ENCODE measurements at places on chromosomes 3 and 15.

DNA sequence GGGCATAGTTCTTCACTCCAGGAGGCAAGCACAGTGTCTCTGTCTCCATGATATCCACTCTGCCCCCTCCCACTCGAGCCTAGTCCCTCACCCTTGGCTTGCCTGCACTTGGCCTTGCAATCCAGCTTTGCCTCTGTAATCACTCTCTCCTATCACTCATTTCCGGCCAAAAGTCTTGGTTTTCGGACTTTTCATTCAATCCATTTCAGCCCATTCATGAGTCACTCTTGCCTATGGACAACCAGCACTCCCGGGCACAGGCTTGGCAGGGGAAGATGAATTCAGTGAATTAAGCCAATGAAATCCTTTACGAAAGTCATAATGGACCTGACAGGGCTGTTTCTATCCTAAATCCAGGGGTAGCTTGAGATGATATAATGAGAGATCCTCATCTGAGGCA lies 21.7 kb downstream of the DAZL start:
- DNase-seq: peak; percentile 23

GRCh38 chr3:150177673-150178381 lies 207.1 kb upstream of the PFN2 start:
- DNase-seq: peak; percentile 84

GRCh38 chr3:148974726-148975125 lies 16.6 kb upstream of the GYG1 start:
- no peak for DNase-seq

- no peak for DNase-seq
These were observed 60.9 kb downstream of the MSL2 start for GRCh38 chr3:136135039-136135802.

DNA sequence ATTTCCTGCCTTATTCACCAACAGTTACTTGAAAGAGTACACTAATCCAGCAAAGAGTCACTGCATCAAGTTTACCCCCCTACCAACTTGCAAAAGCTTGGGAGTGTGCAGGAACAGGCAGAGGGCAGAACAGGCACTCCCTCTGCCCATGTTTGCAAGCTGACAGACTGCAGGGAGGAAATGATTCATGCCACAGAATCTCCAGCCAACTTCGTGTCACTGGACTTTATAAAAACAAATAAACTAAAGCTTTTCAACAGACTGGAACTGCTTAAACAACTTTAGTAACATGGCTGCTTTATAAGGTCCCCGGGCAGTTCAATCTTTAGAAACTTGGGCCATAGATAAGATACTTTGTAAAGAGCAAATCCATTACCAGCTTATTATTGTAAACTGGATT lies 129.5 kb downstream of the THRB start:
- peak; percentile 73 for DNase-seq

DNA sequence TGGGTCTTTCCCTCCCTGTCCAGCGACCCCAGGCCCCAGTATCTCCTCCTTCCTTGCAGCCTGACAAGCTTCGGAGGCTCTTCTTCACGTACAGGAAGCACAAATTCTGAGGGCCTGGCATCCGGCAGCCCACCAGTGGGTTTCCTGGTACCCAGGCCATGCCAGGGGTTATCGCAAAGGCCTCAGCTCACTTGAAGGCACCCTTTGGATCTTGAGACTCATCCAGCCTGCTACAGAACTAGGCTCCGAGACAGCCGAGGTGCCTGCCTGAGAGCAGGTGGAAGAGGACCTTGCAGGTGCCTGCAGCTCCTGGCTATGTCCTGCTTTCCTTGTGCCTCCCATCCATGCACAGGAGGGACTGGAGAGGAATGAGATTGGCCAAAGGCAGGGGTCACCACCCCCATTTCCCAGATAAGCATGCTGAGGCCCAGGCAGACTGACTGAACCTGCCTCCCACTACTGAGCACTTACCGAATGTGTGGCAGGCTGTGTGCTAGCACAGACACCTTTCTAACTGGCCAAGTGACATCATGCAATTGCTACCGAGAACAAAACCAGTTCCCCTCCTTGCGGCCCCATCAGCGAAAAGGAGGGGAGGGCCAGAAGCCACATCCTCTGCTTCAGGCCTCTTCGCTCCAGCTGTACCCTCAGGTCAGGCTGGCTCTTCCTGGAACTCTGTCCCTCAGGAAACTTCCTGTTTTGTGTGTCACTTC lies 11.2 kb downstream of the SH2D7 start:
- DNase-seq: no peak

- no peak for DNase-seq
These were observed 54.2 kb upstream of the RPL32 start for GRCh38 chr3:12895391-12896062.

DNA sequence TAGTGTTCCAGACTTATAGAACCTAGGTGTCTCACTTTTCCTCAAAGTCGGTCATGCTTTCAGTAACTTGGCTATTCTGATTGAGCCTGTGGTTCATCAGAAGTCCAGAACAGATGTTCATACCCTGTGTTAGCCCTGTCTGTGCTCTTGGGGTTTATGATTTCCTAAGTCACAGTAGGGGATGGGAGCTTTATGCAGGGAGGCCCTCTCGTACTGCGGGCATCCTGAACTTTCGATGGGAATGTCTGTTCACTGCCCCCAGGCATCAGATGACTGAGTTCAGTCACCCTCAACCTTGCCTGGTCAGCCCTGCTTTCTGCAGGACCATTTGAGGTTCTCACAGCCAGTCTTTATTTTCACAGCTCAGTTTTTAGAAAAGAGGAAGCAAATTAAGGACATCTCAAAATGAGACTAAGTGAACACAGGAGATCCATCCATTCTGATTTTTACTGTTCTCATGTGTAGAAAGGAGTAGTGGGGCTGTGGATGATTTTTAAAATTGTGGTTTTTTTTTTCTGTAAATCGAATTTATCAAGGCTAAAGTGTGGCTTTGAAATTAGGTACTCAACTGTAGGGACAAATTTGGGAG lies 71.3 kb downstream of the CMTM8 start:
- no peak for DNase-seq

- no peak for DNase-seq
These were observed 40.7 kb downstream of the MYRIP start for GRCh38 chr3:39849992-39850715.

DNA sequence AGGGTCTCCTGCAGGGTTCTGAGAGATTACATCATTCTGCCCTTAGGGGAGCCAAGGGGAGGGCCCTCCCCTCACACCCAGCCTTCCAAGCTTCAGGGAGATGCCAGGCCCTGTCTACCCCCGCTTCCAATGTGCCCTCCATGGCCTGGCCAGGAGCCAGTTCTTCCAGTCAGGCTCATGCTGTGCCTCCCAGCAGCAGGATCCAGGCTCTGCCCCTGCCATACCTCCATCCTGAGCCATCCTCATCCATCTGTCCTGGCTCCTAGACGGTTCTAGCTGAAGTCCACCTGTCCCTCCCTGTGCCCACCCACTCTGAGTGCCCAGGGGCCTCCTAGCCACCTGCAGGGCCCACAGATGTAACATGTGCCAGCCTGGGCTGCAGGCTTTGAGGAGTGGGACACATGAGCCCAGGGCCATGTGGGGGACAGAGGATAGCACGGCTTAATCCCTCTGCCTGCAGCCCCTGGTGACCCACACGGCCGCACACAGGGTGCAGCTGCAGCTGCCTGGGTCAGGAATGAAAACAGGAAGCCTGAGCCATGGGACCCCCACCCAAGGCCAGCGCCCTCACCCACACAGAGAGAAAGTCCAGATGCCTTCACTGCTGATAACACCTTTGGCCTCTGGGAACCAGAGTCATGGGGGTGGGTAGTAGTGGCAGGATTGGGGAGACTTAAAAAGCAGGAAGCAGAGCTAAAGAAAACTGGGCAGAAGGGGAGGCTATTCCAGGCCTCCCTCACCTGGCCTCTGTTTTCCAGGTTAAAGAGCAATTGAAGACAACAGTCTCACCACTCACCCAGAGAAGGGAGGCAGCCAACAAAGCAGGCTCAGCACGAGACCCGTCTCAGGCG lies 11.8 kb downstream of the PLCD1 start:
- DNase-seq: no peak

GRCh38 chr15:29093696-29094343 lies 175.8 kb downstream of the NSMCE3 start:
- DNase-seq: no peak

DNA sequence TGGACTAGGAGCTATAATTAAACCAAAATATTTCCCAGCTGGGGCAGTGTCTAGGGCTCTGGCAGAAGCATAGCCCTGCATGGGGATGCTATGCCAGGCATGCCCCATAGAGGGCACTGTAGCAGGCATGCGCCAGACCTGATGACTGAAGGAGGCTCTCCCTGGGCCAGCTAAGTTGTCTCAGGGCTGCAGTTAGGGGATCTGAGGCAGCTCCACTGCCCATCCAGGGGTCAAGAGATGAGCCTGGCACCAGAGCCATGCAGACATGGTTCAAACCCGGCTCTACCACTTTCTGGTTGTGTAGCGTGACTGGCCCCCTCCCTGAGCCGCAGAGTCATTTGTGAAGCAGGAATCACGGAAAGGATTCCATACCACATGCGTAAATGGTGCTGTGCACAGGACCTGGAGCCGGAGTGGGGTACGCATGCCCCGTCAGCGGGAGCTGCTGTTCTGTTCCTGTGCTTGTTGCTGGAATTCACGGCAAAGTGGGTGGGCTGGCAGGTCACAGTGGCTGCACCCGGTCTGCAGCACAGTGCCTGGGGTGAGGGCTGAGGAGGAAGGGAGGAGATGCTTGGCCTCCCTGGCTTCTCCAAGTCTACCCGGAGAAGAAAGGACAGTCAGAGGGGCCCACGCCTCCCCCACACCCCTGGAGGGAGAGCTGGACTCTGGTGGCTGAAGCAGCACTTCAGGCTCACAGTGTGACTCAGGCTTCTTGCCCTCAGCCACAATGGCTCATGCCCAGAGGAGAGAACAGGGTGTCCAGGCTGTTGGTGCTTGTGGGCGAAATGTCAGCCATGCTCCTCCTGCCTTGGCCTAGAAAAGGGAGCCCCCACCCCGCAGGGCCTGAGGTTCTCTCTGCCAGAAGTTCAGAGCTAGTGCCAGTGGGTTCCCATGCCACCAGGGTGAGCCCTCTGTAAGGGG lies 43.1 kb downstream of the DNASE1L3 start:
- DNase-seq: peak; percentile 59

- no peak for DNase-seq
These were observed 81.7 kb upstream of the ZPLD1 start for GRCh38 chr3:102353148-102353547.

DNA sequence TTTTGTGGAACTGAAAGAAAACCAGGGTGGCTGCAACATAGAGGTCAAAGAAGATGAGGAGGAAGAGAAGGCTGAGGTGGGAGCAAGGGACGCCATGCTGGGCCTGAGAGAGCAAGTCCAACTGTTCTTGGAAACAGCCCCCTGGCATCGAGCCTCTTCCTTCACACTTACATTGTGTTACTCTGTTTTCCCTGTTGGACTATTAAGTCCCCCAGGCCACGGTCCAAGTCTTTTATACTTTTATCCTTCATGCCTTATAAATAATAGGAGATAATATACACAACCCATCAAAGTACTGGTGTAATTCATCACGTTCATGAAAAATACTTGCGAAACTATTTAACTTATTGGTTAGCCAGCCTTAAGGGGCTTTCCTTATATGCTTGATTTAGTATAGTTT lies 79.3 kb downstream of the ATG7 start:
- DNase-seq: no peak
